ENCODE measurements at places on chromosomes 6 and 20.

- no peak for DNase-seq
Observed at GRCh38 chr6:15776458-15776980, 113.7 kb upstream of the DTNBP1 start.

GRCh38 chr20:61979701-61980635 is 85.7 kb downstream of the TAF4 start:
- no peak for DNase-seq

GRCh38 chr6:170177772-170178560 is 112.9 kb downstream of the DLL1 start:
- DNase-seq: no peak

- DNase-seq: no peak
Observed at GRCh38 chr6:1503811-1504210, 105.9 kb upstream of the FOXC1 start.

DNA sequence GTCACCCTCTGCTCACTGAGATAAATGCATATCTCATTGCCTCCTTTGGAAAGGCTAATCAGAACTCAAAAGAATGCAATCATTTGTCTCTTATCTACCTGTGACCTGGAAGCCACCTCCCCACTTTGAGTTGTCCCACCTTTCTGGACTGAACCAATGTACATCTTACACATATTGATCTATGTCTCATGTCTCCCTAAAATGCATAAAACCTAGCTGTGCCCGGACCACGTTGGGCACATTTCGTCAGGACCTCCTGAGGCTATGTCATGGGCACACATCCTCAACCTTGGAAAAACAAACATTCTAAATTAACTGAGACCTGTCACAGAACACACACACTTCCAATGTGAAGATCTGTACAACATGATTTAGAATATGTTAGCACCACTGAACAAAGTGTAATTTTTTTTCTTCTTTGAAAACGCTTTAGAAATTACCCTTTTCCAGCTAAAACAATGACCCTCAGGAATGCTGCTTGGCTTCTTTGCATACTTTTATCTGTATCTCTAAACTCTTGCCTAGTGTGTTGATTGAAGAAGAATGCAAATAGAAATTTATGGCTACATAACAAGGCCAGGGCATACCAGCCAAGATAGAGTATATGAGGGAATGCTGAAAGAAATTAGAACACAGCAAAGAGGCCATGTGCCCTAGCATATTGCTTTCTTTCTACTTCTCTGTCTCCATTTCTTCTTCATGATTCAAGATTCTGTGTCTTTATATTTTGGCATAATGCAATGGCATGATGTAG is 84.6 kb upstream of the DST start:
- no peak for DNase-seq

DNA sequence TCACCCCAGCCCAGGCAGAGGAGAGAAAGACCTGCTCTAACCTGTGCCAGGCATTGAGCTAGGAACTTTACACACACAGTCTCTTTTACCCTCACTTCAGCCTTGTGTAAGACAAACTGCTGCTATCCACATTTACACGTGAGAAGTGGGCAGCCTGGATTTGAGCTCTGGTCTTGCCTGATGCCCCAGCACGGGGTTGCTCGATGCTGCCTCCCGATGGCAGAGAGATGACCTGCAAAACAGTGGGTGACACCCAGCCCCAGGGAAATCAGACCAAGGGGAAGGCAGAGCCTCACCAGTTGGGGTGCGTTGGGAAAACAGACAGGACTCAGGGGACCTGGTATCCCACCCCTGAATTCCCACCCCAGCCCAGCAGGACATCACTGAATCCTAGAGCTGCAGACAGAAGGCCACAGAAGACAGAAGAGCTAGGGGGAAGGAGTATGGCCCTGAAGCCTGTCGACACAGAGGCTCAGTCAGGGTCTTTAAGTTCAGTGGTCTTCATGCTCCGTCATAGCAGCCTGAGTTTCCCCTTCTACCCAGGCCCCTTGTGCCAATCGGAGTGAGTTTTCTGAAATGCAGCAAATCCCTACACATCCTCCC is 990 bp downstream of the BPI start:
- DNase-seq: no peak

DNA sequence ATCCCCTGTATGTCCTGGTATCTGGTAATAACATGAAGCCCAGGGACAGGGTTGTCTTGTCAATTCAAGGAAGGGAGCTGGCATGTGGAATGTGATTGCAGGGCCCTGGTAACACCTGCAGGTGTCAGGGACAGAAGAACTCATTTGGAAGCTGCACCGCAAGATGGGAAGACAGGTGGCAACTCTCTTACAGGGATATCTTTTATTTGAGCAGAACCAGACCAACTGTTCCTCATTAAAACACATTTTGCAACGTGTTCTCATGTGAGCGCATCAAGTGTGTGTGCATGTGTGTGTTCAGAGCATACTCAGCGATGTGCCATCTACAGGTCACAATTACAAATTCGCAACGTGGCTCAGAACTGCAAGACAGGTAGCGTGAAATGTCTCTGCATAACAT is 370.9 kb upstream of the SOX4 start:
- no peak for DNase-seq

GRCh38 chr6:81938014-81938856 is 185.8 kb upstream of the TENT5A start:
- DNase-seq: no peak

GRCh38 chr6:23077772-23078171 is 508.4 kb downstream of the HDGFL1 start:
- no peak for DNase-seq

DNA sequence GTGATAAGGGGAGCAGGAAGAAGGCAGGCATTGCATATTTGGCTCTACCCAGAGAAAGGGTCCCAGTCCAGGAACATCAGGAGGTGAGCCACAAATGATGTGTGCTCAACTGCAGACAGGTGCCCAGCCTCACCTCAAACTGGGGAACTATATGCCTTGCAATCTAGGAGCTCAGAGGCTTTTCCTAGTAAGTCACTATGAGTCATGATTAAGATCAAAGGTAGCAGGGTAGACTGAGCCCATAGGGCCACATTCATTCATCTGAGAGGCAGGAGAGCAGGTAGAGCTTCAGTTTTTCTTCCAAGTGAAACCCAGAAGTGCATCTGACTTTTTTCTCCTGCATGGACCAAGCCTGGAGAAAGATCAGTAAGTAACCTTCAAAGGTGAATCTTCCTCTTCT is 31.3 kb downstream of the MARCKS start:
- no peak for DNase-seq

GRCh38 chr6:64330694-64331307 is 695.2 kb downstream of the PHF3 start:
- DNase-seq: no peak

DNA sequence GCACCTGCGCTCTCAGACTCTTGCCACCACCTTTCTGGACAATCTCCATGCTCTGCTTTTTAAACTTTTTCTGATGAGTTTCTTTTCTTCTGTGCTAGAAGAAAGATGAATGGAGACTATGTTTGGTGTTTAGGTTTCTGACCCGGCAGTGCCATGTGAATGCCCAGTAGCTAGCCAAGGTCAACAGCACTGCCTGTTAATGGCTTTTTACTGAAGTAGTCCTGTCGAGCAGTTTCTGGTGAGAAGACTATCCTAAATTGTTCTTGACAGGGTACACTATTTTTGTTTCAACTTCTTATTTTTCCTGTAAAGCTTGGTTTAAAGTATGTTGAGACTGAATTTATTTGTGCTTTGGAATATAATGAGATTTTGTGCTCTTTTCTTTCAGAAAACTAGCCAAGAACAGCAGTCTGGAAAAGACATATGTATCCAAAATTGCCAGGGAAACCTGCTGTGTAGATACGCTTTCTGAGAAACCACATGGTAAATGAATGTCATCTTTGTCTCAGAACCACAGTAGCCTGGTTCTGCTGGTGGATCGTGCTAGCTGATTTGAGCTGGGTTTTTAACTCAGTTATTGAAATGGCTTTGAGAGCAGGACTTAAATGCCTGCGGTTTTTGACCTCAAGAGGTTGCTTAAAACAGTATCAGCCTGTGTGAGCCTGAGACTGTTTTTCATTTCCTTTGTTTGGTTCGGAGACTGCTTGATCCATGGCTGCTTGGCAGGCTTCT is 48.1 kb downstream of the KCNS1 start:
- peak; percentile 40 for DNase-seq

DNA sequence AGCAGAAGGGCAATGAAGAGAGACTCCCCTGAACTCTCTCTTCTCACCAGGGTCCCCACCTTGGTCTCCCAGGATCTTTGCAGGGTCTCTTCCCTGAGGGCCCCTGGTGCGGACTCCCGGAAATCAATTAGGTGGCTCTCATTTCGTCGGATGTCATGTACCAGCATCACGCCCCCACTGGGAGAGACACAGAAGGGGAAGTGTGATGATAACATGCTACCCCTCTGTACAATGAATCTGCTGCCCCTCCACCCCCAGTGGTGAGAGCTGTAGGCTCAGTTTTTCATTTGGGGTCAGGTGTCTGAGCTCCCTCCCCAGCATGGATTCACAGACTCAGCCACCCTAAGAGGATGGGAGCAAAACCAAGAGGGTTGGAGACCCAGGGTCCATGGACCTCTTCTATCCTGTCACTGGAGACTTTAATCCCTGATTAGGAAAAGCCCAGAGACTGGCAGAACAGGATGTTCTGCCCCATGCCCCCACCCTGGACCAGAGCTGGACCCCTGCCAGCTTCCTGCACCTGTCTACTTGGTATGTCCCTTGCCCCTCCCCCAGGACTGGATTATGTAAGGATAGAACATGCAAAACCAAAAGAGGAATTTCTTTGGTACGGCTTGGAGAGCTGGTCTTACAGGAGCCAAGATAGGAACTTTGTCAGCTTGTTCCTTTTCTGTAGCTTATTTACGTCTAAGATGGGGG is 11.1 kb downstream of the GGT7 start:
- no peak for DNase-seq

DNA sequence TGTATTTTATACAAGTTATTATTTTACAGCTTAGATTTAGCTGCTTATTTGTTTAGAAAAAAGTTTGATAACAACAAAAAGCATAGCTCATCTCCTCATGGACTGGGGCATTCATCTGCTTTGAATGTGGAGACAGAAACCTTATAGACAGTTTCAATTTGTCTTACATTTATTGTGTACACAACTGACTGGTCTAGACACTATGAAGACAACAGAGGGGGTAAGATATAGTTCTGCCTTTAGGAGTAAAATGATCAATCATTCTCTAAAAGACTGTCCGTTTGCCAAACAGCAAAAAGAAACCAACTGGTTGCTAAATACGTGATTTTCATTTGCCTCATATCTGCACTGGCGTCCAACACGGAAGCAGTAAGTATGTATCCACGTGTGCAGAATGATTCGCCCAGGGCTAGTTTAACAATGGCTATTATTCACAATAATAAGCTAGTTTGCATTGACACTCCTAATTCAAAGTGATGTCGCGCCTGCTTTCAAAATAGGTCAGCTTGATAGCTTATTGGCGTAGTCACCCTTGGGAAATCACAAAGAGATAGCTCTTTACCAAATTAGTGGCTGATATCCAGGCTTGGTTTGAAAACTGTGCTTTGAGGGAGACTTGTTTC is 153.6 kb downstream of the BMP2 start:
- DNase-seq: no peak

- peak; percentile 81 for DNase-seq
Observed at GRCh38 chr6:116561377-116562018, 7.9 kb downstream of the CALHM4 start.

DNA sequence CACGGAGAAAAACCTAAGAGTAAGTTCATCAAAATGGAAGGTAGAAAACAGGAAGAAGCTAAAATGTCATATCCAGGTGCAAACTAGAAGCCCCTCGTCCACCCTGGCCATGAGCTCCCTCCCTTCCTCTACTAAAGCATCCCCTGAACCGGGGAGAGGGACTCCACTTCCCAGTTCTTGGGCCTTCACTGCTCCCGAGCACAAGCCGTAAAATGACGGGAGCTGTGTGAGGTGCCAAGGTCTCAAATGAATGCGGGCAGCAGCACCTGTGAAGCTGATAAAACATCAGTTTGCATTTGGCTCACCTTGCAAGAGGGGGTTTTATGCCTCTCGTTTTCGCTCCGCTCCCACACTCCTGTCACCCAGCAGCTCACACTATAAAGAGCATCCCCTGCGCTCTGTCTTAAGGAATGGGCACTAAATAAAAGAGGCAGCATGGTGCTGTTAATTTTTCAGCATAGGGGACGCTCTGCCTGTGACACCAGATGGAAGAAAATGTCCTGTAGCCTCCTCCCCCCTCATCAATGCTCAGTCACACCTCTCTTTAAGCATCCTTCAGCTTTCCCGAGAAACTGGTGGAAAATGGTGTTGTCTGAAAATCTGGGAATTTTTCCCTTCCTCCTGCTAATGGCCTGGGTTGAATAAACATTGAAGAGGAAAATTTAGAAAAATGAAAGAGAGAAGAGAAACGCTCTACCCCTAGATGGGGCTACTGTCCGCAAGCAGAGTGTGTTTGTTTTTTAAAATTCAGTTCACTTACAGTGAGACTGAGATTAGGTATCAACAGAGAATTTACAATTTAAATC is 563.0 kb upstream of the AGPAT4 start:
- no peak for DNase-seq

GRCh38 chr6:143928853-143929252 is 64.6 kb downstream of the ZC2HC1B start:
- no peak for DNase-seq

DNA sequence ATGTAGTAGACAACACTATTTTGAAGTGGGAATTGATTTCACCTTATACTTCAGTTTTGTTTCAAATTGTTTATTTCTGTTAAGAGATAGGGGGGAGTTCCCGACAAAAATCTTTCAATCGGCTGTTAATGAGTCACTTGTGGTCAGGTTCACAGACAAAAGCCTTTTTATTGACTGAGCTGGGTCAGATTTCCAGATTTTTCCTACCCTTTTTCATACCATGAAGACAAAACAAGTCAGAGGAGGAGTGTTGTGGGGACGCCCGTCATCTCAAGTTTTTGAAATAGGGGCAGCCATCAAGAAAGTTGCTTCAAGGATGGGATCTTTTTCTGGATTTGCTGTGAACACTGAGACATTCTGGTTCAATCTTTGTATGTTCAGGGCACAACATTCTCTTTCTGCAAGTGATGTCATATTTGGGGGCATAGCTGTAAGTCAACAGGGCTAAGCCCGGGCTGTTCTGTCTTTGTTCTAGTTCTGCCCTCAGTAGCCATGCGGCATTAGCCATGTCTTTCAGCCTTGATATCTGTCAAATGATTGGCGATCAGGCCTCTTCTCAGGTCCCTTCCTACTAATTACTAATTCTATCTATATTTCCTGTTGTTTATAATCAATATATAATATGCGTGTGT is 496.0 kb upstream of the MARCKS start:
- DNase-seq: no peak

- no peak for DNase-seq
Observed at GRCh38 chr6:102216232-102216631, 822.7 kb downstream of the GRIK2 start.

DNA sequence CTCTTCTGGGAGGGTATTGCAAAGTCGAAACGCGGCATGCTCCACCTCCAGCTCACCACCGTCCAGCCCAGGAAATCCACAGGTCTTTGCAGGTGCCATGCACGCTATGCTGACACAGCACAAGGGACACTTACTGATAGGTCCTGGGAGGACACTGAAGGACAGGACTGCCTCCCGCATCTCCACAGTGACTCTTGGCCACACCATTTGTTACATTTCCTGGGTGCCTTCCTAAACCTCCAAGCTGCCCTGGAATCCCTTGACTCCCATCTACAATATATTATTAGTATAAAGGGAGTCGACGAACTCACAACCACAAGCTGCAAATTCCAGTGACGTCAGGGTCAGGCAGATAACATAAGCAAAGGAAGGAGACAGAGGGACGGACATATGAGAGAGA is 106.9 kb downstream of the JPH2 start:
- DNase-seq: no peak

- peak; percentile 8 for DNase-seq
Observed at GRCh38 chr20:13995086-13995665, at the start of gene MACROD2. MACROD2 (plus strand) TSS chr20:13995516.
